ENCODE measurements at places on chromosomes 12 and 14.
A peak's percentile ranks its signal among the peaks of the same experiment; 100 is the strongest.

DNA sequence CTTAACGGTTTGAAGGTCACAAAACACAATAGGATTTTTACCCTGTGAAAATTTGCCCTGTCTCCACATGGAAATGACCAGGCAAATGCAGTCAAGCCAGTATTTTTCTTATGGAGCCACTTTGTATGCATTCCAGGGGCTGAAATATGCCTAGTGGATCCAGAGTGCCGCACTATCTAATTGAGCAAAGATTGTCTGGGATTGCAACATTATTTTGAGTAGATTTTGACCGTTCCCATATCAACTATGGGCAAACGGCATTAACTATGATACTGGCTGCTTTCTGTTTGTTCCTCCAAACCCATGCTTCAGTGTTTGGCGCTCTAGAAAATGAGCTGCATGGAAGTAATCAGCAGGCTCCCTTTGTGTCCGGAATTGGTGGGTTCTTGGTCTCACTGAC, 223.0 kb downstream of the BTG1 start:
- DNase-seq: no peak

DNA sequence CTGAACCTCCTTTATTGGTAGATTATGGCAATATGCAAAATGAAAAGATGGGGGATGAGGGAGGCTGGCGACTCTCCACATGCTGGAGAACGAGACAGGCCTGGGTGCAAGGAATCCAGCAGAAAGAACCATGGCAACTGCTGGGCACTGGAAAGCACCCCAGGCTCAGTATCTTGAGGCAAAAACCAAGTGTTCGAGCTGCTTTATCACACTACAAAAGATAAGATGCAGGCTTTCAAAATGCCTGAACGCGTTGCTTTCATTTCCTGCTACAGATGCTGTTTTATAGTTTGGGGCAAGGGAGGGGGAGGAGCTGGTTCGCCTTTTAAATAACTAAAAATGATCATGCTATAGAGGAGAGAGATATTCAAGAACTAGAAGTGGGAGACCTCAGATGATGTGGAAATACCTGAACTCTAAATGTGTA, 38.9 kb downstream of the NIN start:
- peak; percentile 15 for DNase-seq

DNA sequence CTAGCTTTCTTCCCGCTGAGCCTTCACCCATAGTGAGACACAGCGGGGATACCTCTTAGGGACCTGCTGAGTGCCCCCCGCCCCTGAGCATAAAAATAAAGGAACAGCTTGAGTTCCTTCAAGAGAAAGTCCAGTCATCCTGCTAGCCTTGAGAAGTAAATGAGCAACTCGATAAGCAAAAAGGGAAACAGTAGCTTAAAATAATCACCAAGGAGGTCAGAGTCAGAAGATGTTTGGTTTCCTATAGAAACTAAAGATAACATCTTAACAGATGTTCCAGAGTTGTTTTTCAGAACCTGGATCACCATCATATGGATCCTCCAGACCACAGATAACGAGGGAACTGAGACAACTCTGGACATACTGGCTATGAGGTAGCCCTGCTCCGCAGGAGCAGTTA, 94.0 kb downstream of the BCAT1 start:
- DNase-seq: no peak

DNA sequence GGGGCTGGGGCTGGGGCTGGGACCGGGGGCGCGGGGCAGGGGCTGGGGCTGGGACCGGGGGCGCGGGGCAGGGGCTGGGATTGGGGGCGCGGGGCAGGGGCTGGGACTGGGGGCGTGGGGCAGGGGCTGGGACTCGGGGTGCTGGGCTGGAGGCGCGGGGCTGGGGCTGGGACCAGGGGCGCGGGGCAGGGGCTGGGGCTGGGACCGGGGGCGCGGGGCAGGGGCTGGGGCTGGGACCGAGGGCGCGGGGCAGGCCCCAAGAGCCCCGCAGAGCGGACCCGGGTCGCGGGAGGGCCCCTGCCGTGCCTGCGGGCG, 452 bp downstream of the P2RX2 start:
- no peak for DNase-seq

GRCh38 chr14:24280797-24281460, 9.5 kb upstream of the RABGGTA start:
- no peak for DNase-seq

DNA sequence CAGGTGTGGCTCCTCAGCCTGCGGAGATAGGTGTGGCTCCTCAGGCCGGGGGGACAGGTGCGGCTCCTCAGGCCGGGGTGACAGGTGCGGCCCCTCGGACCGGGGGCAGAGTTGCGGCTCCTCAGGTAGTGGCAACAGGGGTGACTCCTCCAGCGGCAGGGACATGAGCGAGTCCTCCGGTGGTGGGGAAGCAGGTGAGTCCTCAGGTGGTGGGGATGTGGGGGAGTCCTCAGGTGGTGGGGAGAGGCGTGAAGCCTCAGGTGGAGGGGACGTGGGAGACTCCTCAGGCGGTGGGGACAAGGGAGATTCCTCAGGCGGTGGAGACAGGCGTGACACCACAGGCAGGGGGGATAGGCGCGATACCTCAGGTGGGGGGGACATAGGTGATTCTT, 9.2 kb downstream of the KMT2D start:
- no peak for DNase-seq

DNA sequence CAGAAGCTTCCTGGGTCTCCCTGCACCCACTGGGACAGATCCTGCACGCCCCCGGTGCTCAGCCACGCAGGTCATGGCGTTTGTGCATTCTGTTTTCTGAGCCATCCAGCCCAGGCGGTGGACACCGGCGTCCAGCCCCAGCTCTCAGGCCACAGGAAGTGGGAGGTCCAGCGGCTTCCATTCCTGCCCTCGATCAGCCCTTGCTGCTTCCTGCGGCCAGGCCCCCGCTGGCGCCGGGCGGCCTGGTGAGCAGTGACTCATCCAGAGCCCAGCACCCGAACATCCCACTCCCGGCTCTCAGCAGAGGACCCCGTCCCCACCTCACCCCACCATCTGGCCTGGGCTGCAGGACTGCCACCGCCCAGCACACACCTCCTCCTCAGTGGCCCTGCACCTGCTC, 18.0 kb upstream of the NUDT14 start:
- DNase-seq: no peak

DNA sequence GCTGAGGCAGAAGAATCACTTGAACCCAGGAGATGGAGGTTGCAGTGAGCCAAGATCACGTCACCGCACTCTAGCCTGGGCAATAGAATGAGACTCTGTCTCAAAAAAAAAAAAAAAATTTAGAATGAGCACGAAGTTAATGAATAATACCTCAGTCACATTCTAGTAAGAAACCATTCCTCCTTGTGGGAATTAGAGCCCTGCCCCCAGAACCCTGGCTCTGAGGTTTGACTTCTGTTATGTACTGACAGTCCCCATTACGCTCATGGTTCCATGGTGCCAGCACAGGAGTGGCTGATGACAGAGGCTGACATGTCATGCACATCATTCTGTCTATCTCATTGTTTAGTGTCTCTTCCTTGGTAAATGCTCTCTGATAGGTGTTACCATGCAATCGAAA, 132.6 kb upstream of the FGD4 start:
- DNase-seq: no peak

- DNase-seq: no peak
These were observed 185.8 kb downstream of the EGLN3 start for GRCh38 chr14:33764876-33765650.

- DNase-seq: no peak
These were observed at the start of gene GLT1D1 for GRCh38 chr12:128852885-128853599. TSS of gene GLT1D1 (plus strand) at chr12:128853478. CDS start at chr12:128853582, 104 bp downstream.

DNA sequence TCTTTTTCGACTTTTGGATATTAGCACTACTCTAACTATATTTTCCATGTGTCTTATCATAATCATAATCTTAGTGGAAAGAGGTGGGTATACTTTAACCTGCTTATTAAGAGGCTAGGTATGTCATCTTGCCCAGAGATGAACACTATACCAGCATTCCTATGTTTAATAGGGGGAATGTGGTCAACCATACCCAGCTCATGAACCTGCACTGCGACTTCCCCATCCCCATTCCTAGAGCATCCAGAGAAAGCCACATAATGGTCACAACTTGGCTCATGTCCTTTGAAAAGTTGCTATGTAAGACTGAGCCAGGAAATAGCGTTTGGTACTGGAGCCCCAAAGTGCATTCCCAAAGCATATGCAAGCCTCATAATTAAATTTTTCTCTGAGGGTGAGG, 55.2 kb downstream of the TMCC3 start:
- no peak for DNase-seq

GRCh38 chr14:87952307-87953094, 40.5 kb downstream of the GALC start:
- DNase-seq: peak; percentile 23

GRCh38 chr12:56518570-56518969, 3.0 kb upstream of the RBMS2 start:
- DNase-seq: no peak

DNA sequence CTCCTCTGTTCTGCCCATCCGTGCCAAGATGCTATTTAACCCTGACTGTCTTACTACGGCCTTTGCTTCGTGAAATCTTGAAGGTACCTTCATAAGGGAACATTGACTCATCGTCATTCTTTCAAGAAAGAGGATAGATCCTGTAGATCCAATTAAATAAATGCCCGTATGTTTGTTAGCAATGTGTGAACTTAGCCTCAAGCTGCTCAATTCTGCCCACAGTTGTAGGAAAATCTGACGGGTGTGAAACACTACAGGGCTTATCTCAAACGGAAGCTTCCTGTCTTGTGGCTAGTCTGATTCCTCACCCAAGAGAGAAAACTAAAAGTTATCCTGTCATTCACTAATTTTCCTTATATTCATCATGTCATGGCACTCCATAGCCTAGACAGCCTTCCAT, 168.0 kb upstream of the TBX3 start:
- no peak for DNase-seq

DNA sequence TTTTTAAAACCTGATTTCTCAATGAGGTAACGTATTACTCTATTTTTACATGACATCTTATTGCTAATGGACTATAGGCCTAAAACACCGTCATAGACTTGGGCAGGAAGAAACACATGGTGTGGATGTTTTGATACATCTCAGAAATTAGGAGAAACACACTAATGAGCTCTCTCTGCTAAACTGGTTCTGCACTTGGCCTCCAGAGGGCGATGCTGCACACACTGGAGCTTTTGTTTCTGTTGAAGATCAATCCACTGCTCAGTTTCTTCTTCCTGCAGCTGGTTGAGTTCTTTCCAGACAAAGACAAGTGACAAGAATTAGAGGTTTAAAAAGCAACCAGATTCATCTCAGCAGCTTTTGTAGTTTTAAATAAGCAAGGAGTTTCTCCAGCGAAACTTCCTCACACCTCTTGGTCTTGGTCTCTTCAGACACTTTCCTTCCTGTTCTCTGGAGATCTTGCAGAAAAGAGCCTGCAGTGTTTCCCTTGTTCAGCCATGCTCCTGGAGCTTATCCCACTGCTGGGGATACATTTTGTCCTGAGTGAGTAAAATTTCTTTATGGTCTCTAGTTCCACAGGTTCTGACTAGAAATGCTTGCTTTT, 178.5 kb upstream of the OR4E1 start:
- peak; percentile 69 for DNase-seq

GRCh38 chr12:97545804-97546203, 83.2 kb downstream of the RMST start:
- no peak for DNase-seq

All from activated CD4-positive, alpha-beta T cell treated with anti-CD3 and anti-CD28 coated beads, Interleukin-2, Interleukin-6, amounts not matched to agents 100 ng/mL and 50 ng/mL, durations not matched to agents 16 hours and 8 hours (primary cell).